Karpas-422 (cell line): ENCODE measurements at places on chromosomes 1 and 21. TPM values are rescaled to one million over a fixed set of nuclear protein-coding genes. Genes with fewer than 3 reads are reported as not detected.

The SPRR3 gene
- not detected in 2 replicates for total RNA-seq

The NES gene
- not detected in 2 replicates for total RNA-seq

The EFNA3 gene
- 12.2 and 15.7 TPM in 2 replicates for total RNA-seq

The CD5L gene
- 0.43 and 2.0 TPM in 2 replicates for total RNA-seq

The PRRX1 gene
- total RNA-seq: not detected in 2 replicates

The RORC gene
- total RNA-seq: not detected in 2 replicates
